ENCODE measurements at places on chromosomes 1 and 21.
A peak's percentile ranks its signal among the peaks of the same experiment; 100 is the strongest.

GRCh38 chr1:37056325-37056724 is 22.0 kb upstream of the GRIK3 start:
- no peak for DNase-seq

DNA sequence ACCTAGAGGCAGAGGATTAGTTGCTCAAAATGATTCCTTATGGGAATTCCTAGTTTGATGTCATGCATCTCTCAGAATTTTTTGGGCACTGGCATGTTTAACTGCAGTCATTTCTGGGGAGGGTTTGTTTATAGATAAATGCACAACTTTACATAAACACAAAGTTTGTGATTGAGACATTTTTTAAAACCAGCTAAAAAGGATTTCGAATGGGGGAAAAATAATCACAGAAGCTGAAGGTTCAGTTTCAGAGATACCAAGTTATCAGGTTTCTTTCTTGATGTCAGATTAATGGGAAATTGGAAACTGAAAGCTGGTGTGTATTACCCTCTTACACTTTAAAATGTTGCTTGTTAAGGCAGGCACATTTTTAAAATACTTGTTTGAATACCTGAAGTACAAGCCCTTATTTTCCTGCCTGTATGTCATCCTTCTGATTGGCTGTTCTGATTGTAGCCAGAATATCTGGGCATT is 72.1 kb downstream of the DISP1 start:
- DNase-seq, result no peak

GRCh38 chr1:237149857-237150256 is 107.9 kb downstream of the RYR2 start:
- no peak for DNase-seq

DNA sequence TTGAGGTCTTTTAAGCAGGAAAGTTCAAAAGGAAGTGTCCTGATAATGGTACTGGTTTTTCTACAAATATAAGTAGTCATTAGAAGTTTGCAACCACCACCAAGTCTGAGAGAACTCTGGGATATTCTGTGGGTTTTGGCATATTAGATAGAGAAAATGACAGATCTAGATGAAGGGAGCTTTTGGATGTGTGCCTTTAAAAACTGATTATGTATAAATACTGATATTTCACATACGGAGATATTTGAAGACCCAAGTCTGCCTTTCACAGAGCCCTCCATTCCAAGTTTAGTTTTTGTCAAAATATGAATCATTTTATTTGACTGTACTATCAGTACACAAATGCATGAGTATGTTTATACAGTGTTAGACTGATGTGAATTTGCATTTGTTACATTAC is 48.6 kb downstream of the DPH5 start:
- no peak for DNase-seq

- peak; percentile 93 for DNase-seq
Measured at GRCh38 chr1:221098471-221099405, 219.5 kb downstream of the HLX start.

DNA sequence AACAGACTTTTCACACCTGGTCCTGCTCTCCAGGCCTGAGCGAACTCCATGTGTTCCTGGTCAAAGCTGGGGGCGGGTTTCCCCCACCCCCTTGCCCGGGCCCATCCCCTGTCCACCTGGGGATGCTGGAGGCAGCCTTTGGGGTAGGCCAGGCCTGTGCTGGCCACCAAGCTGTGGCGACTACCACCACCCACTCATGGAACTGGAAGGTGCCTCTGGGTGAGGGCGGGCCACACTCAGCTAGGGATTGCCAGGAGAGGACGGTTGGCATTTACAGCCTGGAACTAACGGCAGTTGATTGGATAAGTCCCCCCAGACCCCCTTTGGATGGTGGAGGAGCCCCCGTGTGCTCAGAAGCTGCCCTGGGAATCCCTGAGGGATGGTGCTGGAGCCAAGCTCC is 7.9 kb downstream of the S100B start:
- no peak for DNase-seq

GRCh38 chr21:46039891-46040660 is 57.8 kb upstream of the COL6A2 start:
- DNase-seq, result no peak

GRCh38 chr1:147078606-147079399 is 93.5 kb downstream of the PRKAB2 start:
- DNase-seq, result no peak

- DNase-seq, result no peak
Measured at GRCh38 chr1:230772457-230773395, 25.5 kb downstream of the CAPN9 start.

DNA sequence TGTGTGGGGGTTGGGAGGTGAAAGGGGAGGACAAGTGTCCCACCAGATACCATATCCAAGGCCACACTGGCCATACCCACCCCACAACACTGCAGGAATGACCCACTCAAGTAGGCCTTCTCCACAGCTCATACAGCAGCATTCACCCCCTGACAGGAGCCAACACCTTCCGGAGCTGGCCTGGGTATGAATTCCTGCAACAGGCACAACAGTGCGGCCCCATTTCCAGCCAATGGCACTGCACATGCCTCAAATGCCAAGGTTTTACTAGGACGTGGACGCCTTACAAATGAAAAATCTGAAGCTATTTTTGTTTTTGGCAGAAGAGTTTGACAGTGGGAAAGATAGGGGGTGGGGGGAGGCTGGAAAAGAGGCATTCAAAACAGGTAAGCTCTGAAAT is 2.0 kb downstream of the KCND3 start:
- no peak for DNase-seq

GRCh38 chr1:9850442-9851162 is 26.8 kb upstream of the CLSTN1 start:
- no peak for DNase-seq

GRCh38 chr1:15272009-15272781 is 25.2 kb downstream of the FHAD1 start:
- peak; percentile 90 for DNase-seq

- no peak for DNase-seq
Measured at GRCh38 chr1:25836695-25837094, 16.9 kb downstream of the MTFR1L start.
